ENCODE measurements at places on chromosomes 5 and 9.

DNA sequence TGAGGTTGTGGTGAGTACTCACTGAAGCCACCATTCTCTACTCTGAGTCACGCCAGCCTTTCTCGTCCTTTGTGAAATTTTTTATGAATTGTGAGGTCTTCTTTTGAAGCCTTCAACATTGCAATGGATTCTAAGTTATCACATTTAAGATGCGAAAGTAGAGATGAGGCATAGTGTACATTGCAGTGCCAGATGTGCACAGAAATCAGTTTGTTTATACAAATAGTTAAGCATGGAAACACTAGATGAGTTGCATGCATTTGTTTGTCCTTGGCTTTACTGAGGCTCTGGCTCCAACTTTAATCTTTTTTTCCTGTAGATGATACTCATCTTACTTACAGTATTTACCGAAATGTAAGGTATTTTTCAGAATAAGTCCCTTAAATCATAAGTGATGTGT lies 453.7 kb upstream of the RIOK2 start:
- DNase-seq, result no peak

- DNase-seq, result no peak
Measured at GRCh38 chr9:136541179-136541578, 4.7 kb downstream of the NOTCH1 start.

- DNase-seq, result no peak
Measured at GRCh38 chr5:42680046-42680445, 76.6 kb upstream of the CCDC152 start.

DNA sequence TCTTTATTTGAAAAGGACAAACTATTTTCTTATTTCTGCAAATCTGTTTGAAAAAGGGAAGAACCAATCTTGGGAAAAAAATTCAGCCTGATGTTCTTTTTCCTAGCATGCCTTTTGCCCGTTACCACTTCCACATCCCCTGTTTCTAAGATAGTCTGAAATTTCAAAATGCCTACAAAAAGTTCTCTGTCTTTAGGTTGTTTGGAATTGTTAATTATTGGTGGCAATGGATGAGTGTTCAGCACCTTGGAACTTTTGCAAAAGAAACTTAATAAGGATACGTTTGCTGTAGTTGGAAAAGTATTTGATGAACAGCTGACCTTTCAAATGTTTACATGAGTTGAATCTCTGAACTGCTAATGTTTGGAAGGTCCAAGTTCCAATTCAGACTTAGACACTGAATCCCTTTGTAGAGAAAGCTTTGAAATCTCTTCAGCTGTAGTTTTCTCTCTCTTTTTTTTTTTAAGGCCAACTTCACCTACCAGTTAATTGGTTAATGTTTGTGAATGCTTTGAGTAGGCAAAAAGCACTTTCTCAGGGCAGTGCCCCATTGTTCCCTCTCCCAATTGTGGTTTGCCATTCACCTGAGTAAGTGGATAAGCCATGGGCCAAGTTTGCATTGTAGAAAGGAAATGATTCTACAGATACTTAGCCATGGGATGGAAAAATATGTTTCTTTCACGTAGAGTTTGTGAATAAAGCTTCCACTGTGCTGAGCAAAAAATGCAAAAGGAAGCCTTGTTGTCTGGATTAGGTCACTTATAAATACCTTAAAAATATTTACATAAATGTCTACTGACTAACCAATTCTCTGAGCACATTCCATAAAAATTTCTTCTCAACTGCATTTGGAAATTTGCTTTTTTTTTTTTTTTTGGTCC lies 156.4 kb upstream of the ELL2 start:
- DNase-seq, result no peak

DNA sequence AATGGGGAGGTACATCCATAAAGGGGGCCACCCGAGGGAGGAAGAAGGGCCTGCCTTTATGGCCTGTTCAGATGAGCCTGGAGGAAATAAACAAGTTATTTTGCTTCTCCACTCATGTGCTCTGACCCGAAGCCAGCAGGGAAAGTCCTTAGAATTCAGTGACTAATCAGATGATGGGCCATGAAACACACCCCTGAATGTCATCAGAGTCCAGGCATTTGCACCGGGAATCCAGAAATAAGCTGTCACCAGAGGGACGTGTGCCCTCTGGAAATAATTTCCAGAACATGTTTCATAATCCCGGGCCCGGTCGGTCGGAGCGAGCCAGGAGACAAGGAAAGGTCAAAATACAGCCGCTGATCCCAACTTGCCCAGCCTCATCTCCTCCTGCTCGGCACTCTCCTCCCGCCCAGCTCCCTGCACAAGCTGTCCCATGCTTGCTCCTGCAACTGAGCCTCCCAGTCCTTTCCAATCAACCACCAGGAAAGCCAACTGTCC lies 73.6 kb upstream of the ZNF622 start:
- peak; percentile 88 for DNase-seq

GRCh38 chr9:111193095-111193494 lies 136.9 kb downstream of the OR2K2 start:
- no peak for DNase-seq

- DNase-seq, result no peak
Measured at GRCh38 chr9:250625-251024, 36.0 kb downstream of the DOCK8 start.

DNA sequence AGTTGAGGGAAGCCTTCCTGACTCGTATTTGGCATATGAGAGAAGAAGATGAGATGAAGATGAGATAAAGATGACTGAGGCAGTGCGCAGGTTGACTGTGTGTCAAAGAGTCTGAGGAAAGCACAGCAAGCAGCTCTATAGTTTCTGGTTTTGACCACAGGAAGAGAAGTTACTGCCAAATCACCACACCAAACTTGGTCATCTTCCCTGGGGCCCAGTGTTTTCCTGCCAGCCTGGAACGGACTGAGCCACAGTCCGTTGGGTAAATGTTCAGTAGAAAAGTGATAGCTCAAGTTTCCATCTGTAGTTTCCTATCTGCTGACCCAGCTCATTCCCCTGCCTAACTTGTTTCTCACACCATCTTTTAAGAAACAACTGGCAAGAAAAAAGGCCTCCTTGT lies 80.7 kb upstream of the ADAMTS19 start:
- DNase-seq, result no peak

DNA sequence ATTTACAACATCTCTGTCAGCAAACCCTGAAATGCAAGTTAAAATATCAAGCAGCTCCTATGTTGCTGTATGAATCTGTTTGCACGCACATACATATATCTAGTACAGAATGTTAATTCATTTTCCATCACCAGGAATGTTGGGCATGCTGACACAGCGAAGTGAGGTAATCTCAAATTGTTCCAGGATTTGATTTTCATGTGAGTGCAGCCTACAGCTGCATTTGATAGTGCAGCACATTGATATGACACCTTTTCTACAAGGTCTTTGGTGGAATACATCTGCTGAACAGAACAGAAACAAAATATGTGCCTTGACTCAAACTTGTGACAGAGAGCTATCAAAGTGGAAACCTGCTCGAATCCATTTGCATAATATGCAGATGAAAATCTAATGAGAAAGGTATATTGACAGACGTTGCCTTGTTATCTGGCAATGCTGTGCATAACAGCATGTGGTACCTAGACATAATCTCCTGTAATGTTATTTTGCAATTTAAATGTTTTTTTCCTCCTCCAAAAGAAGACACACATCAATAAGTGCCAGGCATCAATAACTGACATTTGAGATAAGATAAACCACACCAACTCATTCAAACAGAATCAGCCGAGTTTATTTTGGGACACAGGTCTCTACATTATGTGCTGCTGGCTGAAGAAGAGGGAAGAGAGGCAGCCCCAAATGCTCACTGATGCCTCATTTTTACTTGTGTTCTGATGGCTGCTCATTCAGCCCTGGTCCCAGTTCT lies 512.2 kb downstream of the ZNF608 start:
- no peak for DNase-seq

DNA sequence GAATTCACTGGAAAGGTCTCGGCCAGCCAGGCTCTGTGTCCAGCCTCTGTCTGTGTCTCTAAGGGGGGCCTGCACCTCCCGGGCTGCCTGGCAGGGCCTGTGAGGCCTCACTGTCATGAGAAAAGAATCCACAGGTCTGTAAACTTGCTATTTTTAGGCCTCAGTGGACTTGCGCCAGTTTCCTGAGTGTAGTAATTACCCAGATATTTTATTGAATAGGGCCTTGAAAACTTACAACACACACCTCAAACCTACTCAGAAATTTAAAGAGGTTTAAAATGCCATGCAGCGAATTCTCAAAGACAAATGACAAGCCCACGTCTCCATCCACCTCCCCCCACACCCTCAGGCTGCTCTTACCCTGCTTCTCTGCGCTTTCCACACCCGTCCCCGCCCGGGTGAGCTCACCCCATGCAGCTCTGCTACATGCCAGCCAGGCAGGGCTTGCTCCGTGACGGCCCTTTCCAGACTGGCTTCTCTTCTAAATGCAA lies 8.8 kb upstream of the TENT4A start:
- peak; percentile 84 for DNase-seq

GRCh38 chr9:89366711-89367110 lies 48.4 kb downstream of the SECISBP2 start:
- DNase-seq, result no peak

GRCh38 chr5:158905281-158905680 lies 194.4 kb downstream of the EBF1 start:
- DNase-seq, result no peak

- no peak for DNase-seq
Measured at GRCh38 chr9:127423476-127423933, 677 bp upstream of the ZNF79 start.

DNA sequence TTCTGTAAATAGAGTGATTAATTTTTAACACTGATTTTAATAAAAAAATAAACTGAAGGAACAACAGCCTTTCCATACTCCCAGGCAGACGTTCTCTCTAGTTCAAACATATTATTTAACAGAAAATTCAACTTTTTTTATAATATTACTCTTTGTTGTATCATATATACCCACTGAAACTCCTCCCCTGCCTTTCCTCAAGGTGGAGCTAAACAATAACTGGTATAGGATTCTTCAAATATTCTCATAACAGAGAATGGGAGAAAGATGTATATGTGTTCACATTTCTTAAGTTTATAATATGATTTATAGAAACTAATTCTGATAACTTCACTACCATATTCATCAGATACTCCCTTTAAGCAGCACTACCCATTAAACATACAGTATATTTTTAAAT lies 83.4 kb downstream of the CYLC2 start:
- DNase-seq, result no peak

DNA sequence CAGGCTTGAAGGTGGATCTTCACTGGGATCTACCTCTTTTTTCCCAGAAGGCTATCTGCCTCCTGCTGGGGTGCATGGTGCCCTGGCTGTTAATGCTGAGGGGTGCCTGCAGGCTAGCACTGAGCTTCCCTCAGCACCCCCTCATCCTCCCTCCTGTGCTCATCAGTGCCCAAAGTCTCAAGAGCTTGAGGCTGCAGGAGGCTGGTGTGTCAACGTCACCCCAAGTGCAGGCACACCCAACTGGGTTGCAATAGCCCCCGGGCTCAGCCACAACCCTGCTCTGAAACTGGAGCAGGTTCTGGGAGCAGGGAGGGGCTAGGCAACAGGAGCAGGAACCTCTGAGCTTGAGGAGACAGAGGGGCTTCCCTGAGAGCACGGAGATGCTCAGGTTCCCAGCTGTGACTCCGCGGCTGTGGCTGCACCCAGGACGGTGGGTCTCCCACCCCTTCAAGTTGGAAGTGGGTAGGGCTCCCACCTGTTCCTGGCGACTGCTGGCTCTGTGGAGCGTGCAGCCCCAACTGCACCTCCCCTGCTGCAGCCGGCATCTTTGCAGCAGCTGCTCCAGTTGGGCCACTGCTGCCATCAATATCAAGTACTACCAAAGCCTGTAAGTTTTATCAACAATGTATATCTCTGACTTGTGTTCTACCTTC lies 1266.6 kb upstream of the C9orf72 start:
- no peak for DNase-seq

DNA sequence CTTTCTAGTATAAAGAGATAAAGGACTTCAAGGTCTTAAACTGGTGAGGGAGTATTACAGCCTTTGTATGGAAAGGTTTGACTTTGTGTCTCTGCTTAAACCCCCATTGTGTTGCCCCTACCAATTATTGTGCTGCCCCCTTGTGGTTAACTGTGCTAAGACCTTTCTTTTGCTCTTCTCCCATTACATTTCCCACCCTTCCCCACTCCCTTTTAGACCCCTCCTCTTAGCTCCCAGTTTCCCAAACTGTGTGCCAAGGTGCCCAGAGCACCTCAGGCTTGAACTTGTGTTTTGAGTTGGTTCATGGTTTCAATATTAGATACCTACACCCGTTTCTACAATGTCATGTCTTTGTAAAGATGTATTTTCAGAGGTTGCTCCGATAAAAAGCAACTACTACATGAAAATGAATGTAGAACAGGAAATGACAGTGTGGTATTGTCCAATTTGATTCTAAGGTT lies 2.9 kb downstream of the JAK2 start:
- DNase-seq, result peak; percentile 29

DNA sequence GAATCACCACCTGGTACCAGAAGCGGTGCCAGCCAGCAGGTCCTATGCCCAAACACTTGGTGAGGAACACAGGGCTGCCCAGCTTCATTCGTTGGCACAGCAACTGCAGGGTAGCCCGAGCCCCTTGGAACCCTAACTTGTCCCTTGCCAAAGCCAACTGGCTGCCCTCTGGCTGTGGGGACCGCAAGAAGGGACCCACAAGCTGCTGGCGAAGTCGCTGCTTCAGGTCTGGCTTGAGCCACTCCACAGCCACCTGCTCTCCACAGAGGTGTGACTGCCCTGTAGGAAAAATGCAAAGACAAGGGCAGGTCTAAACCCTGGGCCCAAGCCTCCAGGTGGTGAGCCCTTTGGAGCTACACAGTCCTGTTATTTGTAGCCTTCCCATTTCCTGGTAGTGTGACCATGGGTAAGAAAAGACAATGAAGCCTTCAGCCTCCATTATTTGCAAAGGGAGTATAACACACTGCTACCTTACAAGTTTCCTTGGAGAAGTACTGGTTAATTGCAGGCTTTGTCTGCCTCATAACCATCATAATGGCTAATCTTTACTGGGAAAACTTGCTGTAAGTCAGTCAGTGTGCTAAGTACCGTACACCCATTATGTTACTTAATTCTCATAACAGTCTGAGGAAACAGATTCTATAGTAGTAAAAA lies 1.8 kb downstream of the DND1 start:
- DNase-seq, result no peak

DNA sequence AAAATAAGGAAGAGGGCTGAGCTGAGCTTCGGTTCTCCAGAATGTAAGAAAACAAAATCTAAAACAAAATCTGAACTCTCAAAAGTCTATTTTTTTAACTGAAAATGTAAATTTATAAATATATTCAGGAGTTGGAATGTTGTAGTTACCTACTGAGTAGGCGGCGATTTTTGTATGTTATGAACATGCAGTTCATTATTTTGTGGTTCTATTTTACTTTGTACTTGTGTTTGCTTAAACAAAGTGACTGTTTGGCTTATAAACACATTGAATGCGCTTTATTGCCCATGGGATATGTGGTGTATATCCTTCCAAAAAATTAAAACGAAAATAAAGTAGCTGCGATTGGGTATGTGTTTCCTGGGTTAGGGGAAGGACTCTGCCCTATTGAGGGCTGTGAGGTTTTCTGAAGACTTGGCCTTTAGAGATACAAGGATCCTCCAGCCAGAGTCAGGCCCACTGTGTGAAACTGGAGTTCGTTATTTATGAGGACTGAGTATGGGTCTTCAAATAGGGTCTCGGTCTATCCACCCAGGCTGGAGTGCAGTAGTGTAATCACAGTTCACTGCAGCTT lies 3.8 kb downstream of the EGR1 start:
- DNase-seq, result no peak
